ENCODE measurements at places on chromosomes 7 and 10. TPM values are rescaled to one million over a fixed set of nuclear protein-coding genes. Genes with fewer than 3 reads are reported as not detected.

The SNCG gene
- total RNA-seq, result 17.5 TPM

The NPFFR1 gene
- not detected for total RNA-seq

DNA sequence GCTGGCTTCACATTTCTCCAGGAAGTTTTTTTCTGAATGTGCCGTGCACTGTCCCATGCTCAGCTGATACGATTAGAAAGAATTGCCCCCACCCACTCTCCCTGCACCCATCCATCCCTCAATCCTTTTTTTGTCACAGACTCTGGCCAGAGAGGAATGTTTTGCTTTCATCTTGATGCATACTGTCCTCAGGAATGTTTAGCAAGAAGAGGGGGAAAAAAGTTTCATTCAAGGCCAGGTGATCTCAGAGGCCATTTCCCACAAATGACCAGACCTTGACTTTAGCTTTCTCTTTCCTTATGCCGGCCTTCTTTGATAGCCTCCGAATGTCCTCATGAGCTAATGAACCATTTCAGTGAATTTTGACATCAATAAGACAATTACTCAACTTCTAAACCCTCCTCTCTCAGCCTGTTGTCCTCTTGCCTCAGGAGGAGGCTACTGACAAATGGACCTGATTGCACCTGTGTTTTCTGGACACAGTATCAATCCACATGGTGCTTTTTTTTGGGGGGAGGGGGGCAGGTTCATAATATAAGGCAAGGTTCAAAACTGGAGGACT is 105.0 kb upstream of the KLF6 start:
- peak overlapping the region; percentile 51 for H3K27ac ChIP-seq
- H3K27me3 ChIP-seq, result peaks cover 7% of the 10 kb centered on the region
- H3K4me1 ChIP-seq, result peaks cover 29% of the 10 kb centered on the region
- no peak overlapping the region for H3K4me3 ChIP-seq
- H3K36me3 ChIP-seq, result no peaks in the 10 kb centered on the region

GRCh38 chr7:31663072-31663471 is 23.9 kb upstream of the PPP1R17 start:
- no peak overlapping the region for H3K27ac ChIP-seq
- no peak overlapping the region for H3K4me3 ChIP-seq
- no peaks in the 10 kb centered on the region for H3K4me1 ChIP-seq

DNA sequence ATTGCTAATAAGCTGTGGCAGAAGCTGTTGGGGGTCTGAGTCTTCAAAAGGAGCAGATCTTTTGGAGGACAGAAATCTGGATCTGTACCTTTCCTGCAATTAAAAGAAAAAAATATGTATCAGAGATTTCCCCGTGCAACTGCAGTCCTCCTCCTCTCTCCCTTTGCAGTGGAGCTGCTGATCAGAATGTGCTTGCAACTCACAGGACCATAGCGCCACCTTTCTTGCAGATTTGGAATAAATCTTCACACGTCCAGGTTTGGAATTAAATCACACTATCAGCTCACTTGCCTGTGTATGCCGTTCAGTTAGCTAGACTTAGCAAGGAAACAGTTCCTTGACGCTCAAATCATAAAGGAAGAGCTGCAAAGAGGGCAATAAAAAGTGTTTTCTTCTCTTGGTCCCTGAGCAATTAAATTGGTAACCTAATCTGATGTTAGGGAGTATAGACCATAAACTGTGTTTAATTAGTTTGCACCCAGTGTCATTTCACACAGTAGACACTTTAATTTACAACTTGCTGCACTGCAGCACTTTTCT is 77.4 kb downstream of the PON1 start:
- H3K27me3 ChIP-seq, result no peaks in the 10 kb centered on the region
- H3K4me3 ChIP-seq, result peak overlapping the region; percentile 14

The CLDN4 gene
- total RNA-seq, result 172 TPM

DNA sequence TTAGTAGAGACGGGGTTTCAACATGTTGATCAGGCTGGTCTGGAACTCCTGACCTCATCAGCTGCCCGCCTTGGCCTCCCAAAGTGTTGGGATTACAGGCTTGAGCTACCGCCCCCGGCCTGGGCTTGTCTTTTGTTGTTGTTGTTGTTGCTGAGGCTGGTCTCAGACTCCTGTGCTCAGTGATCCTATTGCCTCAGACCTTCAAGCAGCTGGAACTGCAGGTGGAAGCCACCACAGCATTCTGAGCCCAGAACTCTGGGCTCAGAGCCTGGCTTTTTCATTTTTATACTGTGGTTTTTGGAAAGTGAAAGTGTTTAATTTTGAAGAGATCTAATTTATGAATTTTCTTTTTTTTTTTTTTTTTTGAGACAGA is 16.2 kb upstream of the DNAJB6 start:
- H3K27ac ChIP-seq, result no peak overlapping the region
- H3K36me3 ChIP-seq, result no peaks in the 10 kb centered on the region
- H3K4me3 ChIP-seq, result no peak overlapping the region
- no peaks in the 10 kb centered on the region for H3K4me1 ChIP-seq
- no peak for DNase-seq

The SPOCK2 gene
- total RNA-seq, result 47.7 TPM

GRCh38 chr7:76354516-76354915 is 4.3 kb downstream of the YWHAG start:
- no peak for DNase-seq
- H3K27ac ChIP-seq, result no peak overlapping the region
- H3K36me3 ChIP-seq, result peaks cover 40% of the 10 kb centered on the region
- H3K27me3 ChIP-seq, result no peaks in the 10 kb centered on the region
- no peak overlapping the region for H3K4me3 ChIP-seq

GRCh38 chr10:52283174-52283573 is 30.9 kb upstream of the DKK1 start:
- no peaks in the 10 kb centered on the region for H3K4me1 ChIP-seq
- no peak for DNase-seq

DNA sequence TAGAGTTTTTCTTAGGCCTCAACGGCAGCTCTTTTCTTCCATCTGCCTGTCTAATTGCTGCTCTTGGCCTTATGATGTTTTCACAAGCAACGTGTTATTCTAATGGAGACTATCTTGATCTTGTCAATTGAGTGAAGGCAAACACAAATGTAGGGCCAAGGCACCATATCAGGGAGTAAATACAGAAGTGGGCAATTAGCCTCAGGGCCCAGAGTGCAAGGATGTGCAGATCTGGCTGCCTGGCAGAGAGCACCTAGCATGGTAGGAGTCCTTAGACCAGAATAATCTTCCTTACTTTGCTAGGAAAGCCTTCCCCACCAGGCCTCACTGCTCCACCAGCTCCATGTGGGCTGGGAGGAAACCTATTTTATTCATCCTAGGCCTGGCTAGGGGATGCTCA is 590.9 kb downstream of the LRMDA start:
- H3K36me3 ChIP-seq, result no peaks in the 10 kb centered on the region
- no peak for DNase-seq
- peaks cover 6% of the 10 kb centered on the region for H3K4me1 ChIP-seq
- H3K27ac ChIP-seq, result no peak overlapping the region
- H3K27me3 ChIP-seq, result peaks cover 14% of the 10 kb centered on the region

DNA sequence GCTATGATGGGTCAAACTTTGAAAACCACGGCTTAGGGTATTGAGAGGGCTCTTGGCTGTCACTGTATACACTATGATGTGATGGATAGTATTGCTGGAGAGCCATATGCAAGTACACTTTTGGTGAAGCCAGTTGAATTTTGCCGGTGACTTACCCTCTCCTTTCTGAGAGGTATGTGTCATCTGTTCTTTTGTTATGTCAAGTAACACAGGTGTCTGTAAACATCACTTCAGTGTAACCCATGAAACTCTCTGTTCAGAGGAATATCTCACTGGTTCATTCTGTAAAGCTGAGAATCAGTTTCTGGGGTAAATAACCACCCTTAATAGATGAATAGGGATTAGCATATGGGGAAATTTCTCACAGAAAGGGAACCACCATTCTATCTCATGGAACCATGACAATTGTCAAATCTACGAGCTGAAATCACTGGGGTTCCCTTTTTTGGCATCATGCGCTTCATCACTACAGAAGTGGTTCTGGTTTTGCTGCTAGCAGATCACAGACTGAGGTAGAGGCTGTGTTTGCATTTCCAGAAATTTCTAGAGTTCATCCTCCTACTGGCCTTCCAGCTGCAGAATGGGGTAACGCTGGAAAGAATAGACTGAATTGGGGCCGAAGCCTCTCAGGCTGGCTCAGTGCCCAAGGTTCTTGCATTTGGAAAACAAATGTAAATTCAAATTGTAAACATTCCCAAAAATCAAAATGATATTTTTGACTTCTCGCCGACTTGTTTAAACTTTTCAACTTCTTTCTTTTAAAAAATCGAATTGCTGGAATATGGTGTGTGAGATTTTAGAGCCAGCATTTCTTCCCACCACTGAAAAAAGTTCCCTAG is 83.3 kb upstream of the CREB5 start:
- peaks cover 6% of the 10 kb centered on the region for H3K27me3 ChIP-seq
- DNase-seq, result no peak
- no peak overlapping the region for H3K4me3 ChIP-seq
- H3K36me3 ChIP-seq, result no peaks in the 10 kb centered on the region
- no peaks in the 10 kb centered on the region for H3K4me1 ChIP-seq
- no peak overlapping the region for H3K27ac ChIP-seq

DNA sequence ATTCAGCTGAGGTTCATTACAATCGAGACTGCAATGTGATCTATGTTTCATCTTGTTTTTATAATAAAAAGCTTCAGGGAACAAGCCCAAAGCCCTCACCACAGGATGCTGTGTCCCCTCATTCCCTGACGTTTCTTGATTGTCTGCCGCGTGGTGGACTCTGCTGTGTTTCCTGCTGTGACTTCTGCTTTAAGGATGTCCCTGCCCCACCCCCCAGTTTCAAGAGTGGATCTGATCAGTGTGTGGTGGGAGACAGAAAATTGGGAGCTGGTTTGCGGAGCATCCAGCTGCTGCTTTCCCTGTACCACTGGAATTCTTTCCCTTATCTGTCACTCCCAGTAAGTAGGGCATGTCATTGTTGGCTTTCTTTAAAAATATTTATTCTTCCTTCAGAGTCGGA is 86.2 kb downstream of the CREM start:
- peaks cover 9% of the 10 kb centered on the region for H3K4me1 ChIP-seq
- no peaks in the 10 kb centered on the region for H3K27me3 ChIP-seq
- no peak overlapping the region for H3K27ac ChIP-seq
- no peak for DNase-seq

GRCh38 chr10:57830877-57831560 is 436.7 kb downstream of the IPMK start:
- no peaks in the 10 kb centered on the region for H3K4me1 ChIP-seq
- H3K36me3 ChIP-seq, result no peaks in the 10 kb centered on the region
- no peak overlapping the region for H3K4me3 ChIP-seq
- no peaks in the 10 kb centered on the region for H3K27me3 ChIP-seq
- H3K27ac ChIP-seq, result peak overlapping the region; percentile 8

- DNase-seq, result no peak
- H3K36me3 ChIP-seq, result no peaks in the 10 kb centered on the region
- no peak overlapping the region for H3K27ac ChIP-seq
Observed at GRCh38 chr10:71021402-71021801, 133.0 kb upstream of the PCBD1 start.

DNA sequence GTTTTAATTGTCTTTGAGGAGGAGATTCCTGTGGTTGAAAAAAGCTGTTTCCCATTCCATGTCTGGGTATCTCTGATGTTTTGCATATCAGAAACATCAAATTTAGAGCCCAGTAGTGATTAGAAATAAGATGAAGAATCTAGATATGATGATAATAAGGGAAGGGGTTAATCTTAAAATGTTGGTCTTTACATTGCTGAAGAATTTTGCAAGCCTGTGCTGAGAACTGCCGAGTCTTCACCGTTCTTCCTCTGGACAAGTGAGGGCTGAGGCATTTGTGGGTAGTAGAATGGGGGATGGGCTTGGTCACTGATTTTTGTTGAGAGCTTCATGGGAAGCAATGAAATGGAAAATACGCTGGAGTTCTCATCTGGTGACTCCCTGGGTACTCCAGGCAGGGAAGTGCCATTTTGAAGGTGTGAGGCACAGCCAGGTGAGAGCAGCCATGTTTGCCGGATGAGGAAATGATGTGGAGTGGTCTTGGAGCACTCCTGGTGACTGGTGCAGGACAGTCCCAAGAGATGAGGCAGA is 10.2 kb downstream of the TCF7L2 start:
- no peaks in the 10 kb centered on the region for H3K27me3 ChIP-seq
- peak overlapping the region; percentile 76 for H3K27ac ChIP-seq
- no peak overlapping the region for H3K4me3 ChIP-seq

GRCh38 chr10:15486404-15486803 is 115.3 kb upstream of the FAM171A1 start:
- no peak for DNase-seq
- no peak overlapping the region for H3K4me3 ChIP-seq
- no peaks in the 10 kb centered on the region for H3K36me3 ChIP-seq
- H3K4me1 ChIP-seq, result peaks cover 8% of the 10 kb centered on the region

The NKX1-2 gene
- total RNA-seq, result not detected

DNA sequence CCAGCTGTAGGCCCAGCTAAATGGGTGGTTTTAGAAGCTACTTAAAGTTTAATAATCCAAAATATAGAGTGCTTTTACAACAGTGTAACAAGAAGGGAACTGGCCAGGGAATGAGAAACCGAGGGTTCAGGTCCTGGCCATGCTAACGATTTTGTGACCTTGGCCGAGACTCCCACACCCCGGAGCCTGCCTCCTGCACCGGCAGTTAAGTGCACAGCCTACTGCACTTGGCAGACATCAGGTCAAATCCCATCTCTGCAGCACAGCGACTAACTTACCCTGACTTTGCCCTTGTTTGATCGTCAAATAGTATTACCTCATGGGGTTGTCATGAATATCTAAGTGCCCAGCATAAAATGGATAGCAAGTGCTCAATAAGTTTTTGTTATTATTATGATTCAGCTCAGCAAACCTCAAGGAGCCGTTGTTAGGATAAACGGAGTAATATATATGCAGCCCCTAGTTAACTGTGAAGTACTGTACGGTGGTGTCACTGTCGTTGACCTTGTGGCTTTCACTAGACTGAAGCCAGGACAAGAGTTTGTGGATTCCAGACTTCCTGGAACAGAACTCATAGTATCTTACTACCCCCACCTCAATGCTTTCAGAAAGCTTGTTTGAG is 35.5 kb downstream of the LYZL1 start:
- H3K4me1 ChIP-seq, result peaks cover 17% of the 10 kb centered on the region
- no peak overlapping the region for H3K4me3 ChIP-seq
- no peak for DNase-seq
- no peaks in the 10 kb centered on the region for H3K27me3 ChIP-seq

DNA sequence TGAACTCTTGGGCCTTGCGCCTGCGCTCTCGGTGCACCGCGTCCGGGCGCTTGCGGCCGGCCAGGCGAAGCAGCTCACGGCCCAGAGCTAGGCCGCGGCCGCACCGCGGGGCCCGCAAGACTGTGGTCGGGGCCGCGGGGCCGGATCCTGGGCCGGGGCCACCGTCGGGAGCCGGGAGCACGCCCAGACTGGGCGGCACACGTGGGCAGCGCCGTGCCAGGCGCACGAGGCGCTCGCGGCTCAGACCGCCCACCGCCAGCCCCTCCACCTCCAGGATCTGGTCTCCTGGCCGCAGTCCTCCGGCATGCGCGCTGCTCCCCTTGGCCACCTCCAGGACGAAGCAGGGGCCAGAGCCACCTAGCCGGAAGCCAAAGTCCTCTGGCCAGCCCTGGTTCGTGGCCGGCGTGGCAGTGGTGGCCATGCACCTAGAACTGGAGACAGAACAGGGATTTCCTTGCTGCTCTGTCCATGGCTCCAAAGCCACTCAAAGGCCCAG is at the start of gene GRID2IP:
Gene GRID2IP, minus strand, starts transcription at position 446 of the 496 bp plus-strand sequence. Its CDS starts 25 bp downstream, at position 421.
- no peaks in the 10 kb centered on the region for H3K27me3 ChIP-seq
- H3K4me1 ChIP-seq, result no peaks in the 10 kb centered on the region
- DNase-seq, result no peak
- H3K4me3 ChIP-seq, result no peak within 1 kb of the TSS
- H3K27ac ChIP-seq, result no peak within 1 kb of the TSS
- no peaks in the 10 kb centered on the region for H3K36me3 ChIP-seq
